Activated B cell treated with CpG ODN at 0.5 μM for 24 hours (primary cell): ENCODE measurements at places on chromosomes 1 and 21. TPM values are rescaled to one million over a fixed set of nuclear protein-coding genes. Genes with fewer than 3 reads are reported as not detected.

Gene NOL9
- total RNA-seq = 43.6 and 58.6 TPM in 2 replicates

Gene WDR64
- 0.34 and 0.58 TPM in 2 replicates for total RNA-seq

DNA sequence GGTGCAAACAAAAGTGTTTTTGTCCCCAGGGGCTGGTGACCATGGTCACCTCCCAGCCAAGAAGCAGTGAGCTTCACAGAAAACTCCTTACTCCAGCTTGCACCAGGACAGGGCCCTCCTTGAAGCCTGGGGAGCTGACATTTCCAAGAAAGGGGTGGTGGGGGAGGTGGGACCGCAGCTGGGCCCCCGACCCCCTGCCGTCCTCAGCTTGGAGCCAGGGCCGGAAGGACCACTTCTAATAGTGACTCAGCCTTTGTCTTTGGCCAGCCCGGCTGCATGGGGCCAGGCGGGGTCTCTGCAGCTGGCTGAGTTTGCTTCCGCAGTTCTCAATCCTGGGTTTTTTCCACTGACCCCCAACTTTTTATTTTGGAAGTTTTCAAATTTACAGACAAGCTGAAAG is 136.5 kb upstream of the POU3F1 start:
- no peak overlapping the region for H3K4me3 ChIP-seq
- no peak for DNase-seq
- H3K4me1 ChIP-seq = no peaks in the 10 kb centered on the region
- H3K27me3 ChIP-seq = peaks cover 2% of the 10 kb centered on the region
- H3K27ac ChIP-seq = no peak overlapping the region

Gene UBQLN4
- 28.1 and 32.5 TPM in 2 replicates for total RNA-seq

DNA sequence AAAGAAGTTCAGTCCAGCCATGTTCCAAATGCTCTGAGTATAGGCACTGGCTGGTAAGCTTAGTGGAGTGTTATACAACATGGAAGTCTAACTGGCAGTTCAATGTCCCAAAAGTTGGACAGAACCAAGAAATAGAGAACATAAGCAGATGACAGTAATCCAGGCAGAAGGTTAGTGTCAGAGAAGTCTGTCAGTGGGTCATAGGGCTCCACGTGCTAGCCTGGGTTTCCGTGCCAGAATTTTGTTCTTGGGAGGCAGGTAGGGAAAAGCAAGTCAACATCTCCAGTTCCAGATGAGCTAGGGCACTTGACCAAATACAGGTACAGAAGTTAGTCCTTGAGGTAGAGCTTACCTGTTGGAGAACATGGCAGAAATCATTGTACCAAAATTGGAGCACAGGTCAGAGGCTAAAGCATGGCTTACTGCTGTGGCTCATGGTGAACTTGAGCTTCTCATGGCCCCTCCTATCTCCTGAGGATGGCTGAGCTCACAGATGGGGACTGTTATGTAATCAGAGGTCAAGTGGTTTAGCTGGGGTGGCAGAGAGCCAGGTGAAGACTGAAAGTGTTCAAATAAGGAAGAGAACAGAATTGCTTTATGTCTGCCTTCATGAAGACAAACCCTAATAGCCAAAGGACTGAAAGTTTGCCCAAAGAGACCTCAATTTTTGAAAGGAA is 170.8 kb downstream of the NFIA start:
- H3K4me1 ChIP-seq = peaks cover 12% of the 10 kb centered on the region
- H3K36me3 ChIP-seq = no peaks in the 10 kb centered on the region
- peaks cover 2% of the 10 kb centered on the region for H3K27me3 ChIP-seq
- DNase-seq = no peak
- H3K4me3 ChIP-seq = no peak overlapping the region

DNA sequence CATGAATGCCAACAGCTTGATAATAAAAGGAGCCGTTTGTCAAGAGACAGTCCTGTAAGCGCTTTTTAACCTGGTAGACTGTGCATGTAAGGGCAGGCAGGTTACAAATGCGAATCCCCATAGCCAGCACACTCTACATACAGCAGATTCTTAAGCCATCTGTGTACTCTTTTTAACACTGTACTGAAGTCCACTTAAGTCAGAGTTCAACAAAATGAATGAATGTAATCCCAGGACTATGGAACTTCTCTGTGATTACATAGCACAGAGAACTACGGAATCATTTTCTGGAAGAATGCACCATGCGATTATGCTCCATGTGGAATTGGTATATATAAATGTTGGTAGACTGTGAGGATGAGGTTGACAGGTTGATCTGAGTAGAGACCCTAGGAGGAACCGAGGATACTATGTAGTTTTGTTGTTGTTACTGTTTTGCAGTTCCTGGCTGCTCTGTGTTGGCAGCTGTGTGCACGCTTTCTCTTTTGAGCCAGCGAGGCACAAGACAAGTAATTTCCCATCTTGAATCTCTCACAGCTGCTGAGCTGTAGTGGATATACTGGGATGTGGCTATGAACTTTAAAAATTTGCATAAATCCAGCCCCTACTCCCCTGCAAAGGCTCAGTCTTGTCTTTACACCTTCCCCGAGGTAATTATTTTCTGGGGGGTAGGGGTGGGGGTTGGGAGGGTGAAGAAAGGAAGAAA is 21.9 kb downstream of the LRRC8D start:
- H3K36me3 ChIP-seq = peaks cover 6% of the 10 kb centered on the region
- peak overlapping the region; percentile 94 for H3K4me3 ChIP-seq
- no peak for DNase-seq

Gene LIN28A
- total RNA-seq = not detected in 2 replicates

Gene AQP10
- total RNA-seq = not detected in 2 replicates

GRCh38 chr1:101022294-101022693 is 3.3 kb downstream of the DPH5 start:
- H3K4me1 ChIP-seq = peaks cover 35% of the 10 kb centered on the region
- no peak overlapping the region for H3K27ac ChIP-seq
- no peak overlapping the region for H3K4me3 ChIP-seq
- H3K36me3 ChIP-seq = peaks cover 59% of the 10 kb centered on the region
- no peaks in the 10 kb centered on the region for H3K27me3 ChIP-seq

- no peaks in the 10 kb centered on the region for H3K4me1 ChIP-seq
- H3K4me3 ChIP-seq = no peak overlapping the region
- no peak overlapping the region for H3K27ac ChIP-seq
- peaks cover 12% of the 10 kb centered on the region for H3K27me3 ChIP-seq
Observed at GRCh38 chr1:199898654-199899053, 128.9 kb upstream of the NR5A2 start.

DNA sequence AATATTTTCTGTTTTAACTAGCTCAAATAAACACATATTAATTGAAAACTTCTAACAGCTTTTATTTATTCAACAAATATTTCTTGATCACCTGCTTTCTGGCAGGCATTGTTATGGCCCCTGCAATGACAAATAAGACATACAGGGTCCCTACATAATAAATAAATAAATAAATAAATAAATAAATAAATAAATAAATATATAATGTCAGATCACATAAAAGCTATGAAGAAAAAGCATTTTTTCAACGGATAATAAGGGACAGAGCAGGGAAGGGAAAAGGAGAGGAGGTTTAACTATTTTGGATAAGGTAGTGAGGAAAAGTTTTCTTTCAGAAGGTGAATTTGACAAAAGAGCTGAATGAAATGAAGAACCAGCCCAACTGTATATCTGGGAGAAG is 115.0 kb downstream of the MAGI3 start:
- no peaks in the 10 kb centered on the region for H3K27me3 ChIP-seq
- H3K27ac ChIP-seq = no peak overlapping the region
- no peaks in the 10 kb centered on the region for H3K36me3 ChIP-seq
- no peaks in the 10 kb centered on the region for H3K4me1 ChIP-seq

DNA sequence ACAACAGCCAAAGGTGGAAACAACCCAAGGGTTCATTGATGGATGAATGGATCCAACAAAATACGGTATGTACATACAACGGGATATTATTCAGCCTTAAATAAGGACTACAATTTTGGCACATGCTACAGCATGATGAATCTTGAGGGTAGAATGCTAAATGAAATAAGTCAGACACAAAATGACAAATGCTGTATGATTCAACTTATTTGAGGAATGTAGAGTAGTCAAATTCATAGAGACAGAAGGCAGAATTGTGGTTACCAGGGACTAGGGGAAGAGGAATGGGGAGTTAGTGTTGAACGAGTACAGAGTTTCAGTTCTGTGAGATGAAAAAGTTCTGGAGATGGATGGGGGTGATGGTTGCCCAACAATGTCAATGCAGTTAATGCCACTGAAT is 118.0 kb upstream of the PAXBP1 start:
- DNase-seq = no peak
- H3K4me3 ChIP-seq = no peak overlapping the region
- peaks cover 23% of the 10 kb centered on the region for H3K27me3 ChIP-seq
- H3K27ac ChIP-seq = no peak overlapping the region
- H3K4me1 ChIP-seq = no peaks in the 10 kb centered on the region

DNA sequence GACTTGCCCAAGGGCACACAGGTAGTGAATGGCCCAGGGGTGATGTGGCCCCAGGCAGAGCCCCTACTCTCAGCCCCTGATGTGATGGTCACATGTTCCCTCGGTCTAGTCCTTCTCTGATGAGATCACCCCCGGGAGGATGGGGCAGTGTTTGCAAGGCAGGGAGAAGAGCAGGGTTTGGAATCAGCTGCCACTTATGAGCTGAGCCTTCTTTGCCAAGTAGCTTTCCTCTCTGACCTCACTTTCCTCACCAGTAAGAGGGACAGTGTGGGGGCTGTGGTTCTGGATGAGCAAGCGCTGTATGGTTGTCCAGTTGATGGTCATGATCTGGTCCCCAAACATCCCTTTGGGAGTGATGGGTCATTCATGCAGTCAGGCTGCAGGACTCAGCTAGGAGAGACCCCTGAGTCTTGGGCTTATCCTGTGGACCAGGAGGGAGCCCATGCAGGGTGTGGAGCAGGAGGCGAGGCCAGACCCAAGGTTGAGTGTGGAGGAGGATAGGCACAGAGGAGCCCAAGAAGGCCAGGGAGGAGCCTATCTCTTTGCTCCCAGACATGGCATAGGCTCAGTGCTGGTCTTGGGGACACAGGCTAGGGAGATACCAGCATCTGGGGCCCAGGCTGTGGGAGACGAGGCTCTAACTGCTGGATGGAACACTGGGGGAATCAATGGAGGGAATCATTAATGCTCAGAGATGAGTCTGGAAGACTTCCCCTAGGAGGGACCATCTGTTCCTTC is 15.9 kb upstream of the PEAR1 start:
- H3K36me3 ChIP-seq = no peaks in the 10 kb centered on the region
- DNase-seq = no peak
- peaks cover 36% of the 10 kb centered on the region for H3K27me3 ChIP-seq
- no peaks in the 10 kb centered on the region for H3K4me1 ChIP-seq
- no peak overlapping the region for H3K27ac ChIP-seq

Gene CSF3R
- total RNA-seq = 0.12 TPM in 1 of 2 replicates, not detected in the other

Gene LAD1
- 0.10 TPM in 1 of 2 replicates, not detected in the other for total RNA-seq

GRCh38 chr1:6110326-6110725 is 64.6 kb downstream of the KCNAB2 start:
- H3K27me3 ChIP-seq = peaks cover 5% of the 10 kb centered on the region
- H3K4me3 ChIP-seq = no peak overlapping the region
- H3K4me1 ChIP-seq = no peaks in the 10 kb centered on the region
- no peak overlapping the region for H3K27ac ChIP-seq

DNA sequence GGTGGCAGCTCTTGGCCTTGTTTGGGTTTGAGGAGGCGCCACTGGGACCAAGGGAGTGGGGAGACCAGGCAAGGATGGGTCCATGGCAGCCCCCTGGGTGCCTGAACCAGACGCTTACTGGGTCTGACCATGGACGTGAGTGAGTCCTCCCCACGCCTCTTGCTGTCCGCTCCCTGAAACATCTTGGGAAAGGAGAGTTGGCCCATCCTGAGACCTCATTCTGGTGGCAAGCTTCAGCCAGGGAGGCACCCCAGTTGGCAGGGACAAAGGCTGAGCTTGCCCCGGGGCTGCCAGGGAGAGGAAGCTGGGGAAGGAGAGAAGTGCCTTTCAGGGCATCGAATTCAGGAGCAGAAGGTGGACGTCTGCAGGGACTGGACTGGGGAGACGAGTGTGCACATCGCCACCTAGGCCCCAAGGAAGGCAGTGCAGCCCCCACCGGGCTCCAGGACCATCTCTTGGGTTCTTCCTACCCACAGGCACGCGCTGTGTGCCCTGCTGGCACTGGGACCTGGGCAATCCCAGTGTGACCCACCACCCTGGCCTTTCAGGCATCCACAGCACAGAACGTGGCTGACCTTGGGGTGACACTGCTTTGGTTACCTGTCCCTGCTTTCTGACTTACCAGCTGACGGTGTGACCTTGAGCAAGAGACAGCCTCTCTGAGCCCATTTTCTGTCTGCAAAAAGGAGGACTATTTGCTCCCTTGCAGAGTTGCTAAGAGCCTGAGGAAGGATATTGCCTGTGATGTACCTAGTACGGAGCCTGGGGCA is 132.9 kb upstream of the WNT4 start:
- H3K36me3 ChIP-seq = no peaks in the 10 kb centered on the region
- H3K27ac ChIP-seq = no peak overlapping the region
- H3K4me3 ChIP-seq = no peak overlapping the region
- peaks cover 19% of the 10 kb centered on the region for H3K27me3 ChIP-seq
- H3K4me1 ChIP-seq = no peaks in the 10 kb centered on the region

Gene INAVA
- total RNA-seq = 0.44 and 0.46 TPM in 2 replicates

GRCh38 chr21:31370281-31370892 is 26.3 kb upstream of the TIAM1 start:
- no peaks in the 10 kb centered on the region for H3K27me3 ChIP-seq
- DNase-seq = no peak
- no peak overlapping the region for H3K27ac ChIP-seq
- H3K36me3 ChIP-seq = no peaks in the 10 kb centered on the region
- H3K4me1 ChIP-seq = no peaks in the 10 kb centered on the region

DNA sequence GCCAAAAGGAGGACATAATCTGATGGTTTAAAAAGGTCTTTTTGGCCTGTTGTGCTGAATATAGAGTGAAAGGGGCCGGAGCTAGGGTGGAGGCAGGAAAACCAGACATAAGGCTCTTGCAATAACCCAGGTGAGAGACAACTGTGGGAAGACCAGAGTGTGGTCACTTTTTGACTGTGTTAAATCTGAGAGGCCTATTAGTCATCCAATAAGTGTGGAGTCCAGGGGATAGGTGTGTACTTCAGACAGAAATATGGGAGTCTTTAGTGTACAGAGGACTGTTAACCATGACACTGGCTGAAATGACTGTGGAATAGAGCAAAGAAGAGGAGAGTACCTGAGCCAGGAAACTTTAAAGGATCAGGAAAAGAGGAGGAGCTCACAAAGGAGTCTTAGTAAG is 89.3 kb downstream of the VAV3 start:
- peaks cover under 1% of the 10 kb centered on the region for H3K36me3 ChIP-seq
- H3K4me3 ChIP-seq = no peak overlapping the region
- peak overlapping the region; percentile 75 for H3K27ac ChIP-seq
- DNase-seq = no peak
- H3K4me1 ChIP-seq = peaks cover 90% of the 10 kb centered on the region

DNA sequence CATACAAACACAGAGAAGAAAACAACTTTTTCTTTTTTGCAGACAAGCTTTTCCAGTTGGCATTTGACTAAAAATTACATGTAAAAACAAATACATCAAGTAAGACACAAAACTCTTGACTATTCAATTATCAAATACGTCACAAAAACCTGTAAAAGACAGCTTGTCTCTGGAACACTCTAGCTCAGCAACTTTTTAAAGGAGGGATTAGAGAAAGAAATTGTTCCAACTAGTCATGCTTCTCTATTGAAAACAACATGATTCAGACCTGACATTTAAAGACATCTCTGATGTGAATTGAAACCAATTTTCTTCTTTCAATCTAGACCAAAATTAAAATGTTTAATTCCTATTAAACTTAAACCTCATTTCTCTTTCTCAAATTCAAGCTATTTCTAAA is 30.3 kb downstream of the SMYD3 start:
- DNase-seq = no peak
- no peak overlapping the region for H3K27ac ChIP-seq
- no peaks in the 10 kb centered on the region for H3K27me3 ChIP-seq
- peaks cover 7% of the 10 kb centered on the region for H3K4me1 ChIP-seq
